Stimulated activated CD8-positive, alpha-beta memory T cell treated with anti-CD3 and anti-CD28 coated beads, Interleukin-7, amount 100 ng/mL, for 24 hours (primary cell): ENCODE measurements at places on chromosomes 7 and 10.
A peak's percentile ranks its signal among the peaks of the same experiment; 100 is the strongest.

- DNase-seq = no peak
Measured at GRCh38 chr10:101616415-101617101, 28.4 kb downstream of the DPCD start.

DNA sequence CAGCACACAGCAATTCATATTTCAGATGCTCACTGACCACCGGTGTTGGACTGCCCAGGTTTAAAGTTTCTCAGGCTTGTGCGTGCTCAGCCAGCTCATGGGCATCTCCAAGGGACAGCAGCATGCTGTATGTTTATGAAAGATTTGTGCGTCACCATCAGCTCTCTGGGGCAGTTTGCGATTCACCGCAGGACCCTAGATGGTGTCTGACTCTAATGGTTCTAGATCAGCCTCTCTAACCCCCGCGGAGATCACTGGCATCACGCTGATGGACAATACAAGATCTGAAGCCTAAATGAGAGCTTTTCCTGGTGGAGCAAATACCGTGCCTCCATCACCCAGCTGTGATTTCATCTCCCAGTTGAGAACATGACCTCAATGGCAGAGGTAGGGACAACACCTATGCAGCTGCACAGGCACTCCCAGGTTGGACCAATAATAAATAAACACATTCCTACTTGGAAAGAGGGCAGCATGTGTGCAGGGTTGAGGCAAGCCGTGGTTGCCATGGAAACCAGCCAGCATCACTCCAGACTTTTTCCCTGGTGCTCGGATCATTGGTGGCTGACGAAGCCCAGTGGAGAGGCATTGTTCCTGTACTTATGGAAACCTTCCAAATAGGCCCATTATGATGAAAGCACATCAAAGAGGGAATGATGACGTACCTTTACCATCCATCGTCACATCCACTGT, 253.6 kb downstream of the KCNMA1 start:
- no peak for DNase-seq

GRCh38 chr7:100372694-100373093, 593 bp upstream of the PILRA start:
- no peak for DNase-seq

GRCh38 chr10:61973906-61974305, 72.4 kb downstream of the ARID5B start:
- no peak for DNase-seq

- DNase-seq = peak; percentile 60
Measured at GRCh38 chr10:96831867-96832720, at the start of gene LCOR. LCOR (plus strand) TSS chr10:96832298; CDS start chr10:96949058, 116,760 bp downstream.
